ENCODE measurements at places on chromosomes 7 and 10.
A peak's percentile ranks its signal among the peaks of the same experiment; 100 is the strongest.

DNA sequence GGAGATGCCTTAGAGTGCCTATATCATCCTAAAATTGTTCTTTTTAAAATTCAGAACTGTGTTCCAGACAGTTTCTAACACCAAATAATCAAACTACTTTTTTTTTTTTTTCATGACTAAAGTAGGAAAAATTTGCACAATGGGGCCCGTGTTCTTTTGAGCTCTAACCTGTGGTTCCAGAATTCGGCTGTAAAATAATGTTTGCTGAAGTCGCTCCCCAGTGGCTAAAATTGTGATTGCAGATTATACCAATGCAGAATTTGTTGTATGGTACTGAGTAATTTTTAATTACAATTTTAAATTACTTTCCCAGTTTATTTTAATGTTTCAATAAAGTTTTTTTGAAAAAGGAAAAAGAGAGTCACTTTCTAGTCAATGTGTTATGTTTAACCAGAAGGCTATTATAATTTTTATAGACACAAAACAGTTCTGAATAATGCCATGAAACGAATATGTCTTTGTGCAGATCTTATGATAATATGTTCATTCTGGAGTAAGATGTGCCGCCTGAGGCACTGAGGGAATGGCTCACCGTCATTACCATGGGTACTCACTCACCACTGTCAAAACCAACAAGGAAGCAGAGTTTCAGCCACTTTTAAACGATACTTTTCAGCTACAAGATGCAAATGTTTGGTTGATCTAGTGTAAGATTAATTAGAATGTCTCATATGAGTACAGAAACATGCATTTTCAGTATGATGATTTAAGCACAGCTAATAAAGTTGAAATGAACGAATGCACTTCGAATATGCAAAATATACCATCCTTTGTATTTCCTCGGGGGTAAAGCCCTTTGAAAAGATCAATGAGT, 173.6 kb downstream of the PRKCQ start:
- DNase-seq = no peak

GRCh38 chr10:110562348-110562747, 5.1 kb upstream of the SMC3 start:
- no peak for DNase-seq

DNA sequence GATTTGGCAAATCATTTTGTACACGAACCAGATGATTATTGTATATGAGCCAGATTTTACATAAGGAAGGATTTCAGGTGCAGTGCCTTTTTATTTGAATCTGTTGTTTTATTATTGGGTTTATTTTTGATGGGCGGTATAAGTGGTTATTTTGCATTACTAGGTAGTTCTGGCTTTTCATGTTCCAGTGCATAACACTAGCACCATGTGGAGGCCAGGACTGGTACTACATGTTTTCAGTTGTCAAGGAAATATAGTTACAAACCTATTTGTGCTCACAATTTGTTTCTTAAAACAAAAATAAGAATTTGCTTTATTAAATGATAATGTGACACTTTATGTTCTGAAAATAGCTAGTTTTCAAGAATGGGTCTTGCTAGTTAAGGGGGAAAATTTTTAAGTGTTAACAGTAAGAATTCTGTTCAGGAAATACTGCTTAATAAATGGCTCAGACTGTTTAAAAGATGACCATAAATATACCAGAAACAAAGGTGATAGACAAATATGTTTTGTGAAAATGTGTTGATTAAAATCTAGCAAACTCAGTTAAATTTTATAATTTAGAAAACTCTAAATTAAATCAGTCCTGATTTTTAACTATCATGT, 7.1 kb upstream of the SEMA3E start:
- DNase-seq = peak; percentile 21

- DNase-seq = peak; percentile 38
Measured at GRCh38 chr7:73768641-73769480, 1.2 kb downstream of the CLDN3 start.

- no peak for DNase-seq
Measured at GRCh38 chr7:17320657-17321056, 22.2 kb downstream of the AHR start.

DNA sequence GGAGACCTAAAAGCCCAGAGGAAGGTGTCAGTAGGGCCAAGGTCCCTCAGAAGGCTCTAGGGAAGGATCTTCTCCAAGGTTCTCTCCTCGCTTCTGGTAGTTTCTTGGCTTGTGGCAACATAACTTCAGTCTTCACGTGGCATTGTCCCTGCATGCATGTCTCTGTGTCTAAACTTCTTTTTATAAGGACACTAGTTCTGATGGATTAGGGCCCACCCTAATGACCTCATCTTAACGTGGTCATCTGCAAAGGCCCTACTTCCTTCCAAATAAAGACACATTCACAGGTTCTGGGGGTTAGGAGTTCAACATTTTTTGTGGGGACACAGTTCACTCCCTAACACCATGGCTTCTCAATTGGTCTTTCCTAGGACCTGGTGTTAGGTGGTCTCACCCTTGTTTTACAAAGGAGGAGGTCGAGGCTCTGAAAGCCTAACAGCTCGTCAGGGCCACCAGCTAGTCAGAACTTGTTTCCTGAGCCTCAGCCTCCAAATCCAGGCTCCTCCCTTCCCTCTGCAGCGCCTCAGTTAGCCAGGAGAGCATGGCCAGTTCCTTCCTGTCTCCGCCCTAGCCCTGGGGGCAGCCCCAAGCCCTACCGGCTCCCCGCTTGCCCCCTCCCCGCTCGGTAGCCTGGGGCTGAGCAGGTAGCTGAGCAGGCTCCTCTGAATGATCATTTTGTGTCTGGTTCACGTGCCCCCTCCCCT, 109.7 kb upstream of the PPIF start:
- DNase-seq = no peak

DNA sequence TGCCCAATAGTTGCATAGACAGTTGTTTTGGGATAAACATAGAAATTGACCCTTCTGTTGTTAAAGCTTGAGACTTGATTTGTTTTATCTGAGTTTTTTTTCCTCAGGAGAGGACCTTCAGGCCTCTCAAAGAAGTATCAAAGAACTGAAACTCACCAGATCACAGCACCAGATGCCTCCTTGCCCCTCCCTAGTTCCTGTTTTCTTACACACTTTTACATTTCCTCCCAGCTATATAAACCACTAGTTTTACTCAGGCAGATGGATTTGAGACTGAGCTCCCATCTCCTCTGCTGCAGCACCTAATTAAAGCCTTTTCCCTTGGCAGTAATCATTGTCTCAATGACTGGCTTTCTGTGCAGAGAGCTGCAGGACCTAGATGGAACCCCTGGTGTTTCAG, 150.6 kb upstream of the NRG3 start:
- no peak for DNase-seq

- no peak for DNase-seq
Measured at GRCh38 chr7:114130866-114131265, 212.1 kb upstream of the PPP1R3A start.

DNA sequence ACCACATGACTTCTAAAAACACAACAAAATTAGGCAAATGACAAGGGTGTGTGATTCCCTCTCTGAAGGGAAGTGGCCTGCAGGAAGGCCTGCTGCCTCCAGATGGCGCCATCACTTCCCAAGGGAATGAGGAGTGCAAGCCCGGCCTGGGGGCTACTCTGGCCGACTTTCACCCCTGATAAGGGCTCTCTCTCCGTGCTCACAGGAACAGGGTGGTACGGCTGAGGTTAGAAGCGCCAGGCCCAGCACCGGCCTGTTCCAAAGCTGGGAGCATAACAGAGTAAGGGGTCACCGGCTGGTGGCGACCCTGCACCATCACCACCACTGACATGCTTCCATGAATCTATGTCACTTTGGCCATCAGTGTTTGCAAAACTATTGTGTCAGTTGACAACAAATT, 13.1 kb downstream of the RBP3 start:
- no peak for DNase-seq
